Cardiac fibroblast (primary cell): ENCODE measurements at places on chromosomes 12 and 14.

- no peak for DNase-seq
Observed at GRCh38 chr12:109540526-109541412, 32.5 kb downstream of the MMAB start.

DNA sequence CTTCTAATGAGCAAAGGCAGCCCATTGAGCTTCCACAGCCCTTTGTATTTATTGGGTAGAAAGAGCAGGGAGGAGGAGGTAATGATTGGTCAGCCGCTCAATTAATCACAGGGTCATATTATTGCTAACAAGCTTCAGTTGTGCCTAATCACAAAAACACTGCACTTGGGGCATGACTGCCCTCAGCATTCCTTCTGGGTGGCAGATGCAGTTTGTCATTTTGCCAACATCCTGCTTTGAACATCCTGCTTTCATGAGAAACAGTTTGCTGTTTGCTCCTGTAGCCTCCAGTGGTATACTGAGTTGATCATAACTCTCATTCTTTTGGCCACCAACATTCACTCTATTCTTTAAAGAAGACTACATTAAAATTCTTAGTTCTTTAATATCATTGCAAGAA is 462.9 kb upstream of the MIS18BP1 start:
- DNase-seq, result no peak

- no peak for DNase-seq
Observed at GRCh38 chr12:118344829-118345228, 27.9 kb downstream of the TAOK3 start.

GRCh38 chr12:15679151-15679550 is 110.0 kb downstream of the EPS8 start:
- DNase-seq, result peak; percentile 45

DNA sequence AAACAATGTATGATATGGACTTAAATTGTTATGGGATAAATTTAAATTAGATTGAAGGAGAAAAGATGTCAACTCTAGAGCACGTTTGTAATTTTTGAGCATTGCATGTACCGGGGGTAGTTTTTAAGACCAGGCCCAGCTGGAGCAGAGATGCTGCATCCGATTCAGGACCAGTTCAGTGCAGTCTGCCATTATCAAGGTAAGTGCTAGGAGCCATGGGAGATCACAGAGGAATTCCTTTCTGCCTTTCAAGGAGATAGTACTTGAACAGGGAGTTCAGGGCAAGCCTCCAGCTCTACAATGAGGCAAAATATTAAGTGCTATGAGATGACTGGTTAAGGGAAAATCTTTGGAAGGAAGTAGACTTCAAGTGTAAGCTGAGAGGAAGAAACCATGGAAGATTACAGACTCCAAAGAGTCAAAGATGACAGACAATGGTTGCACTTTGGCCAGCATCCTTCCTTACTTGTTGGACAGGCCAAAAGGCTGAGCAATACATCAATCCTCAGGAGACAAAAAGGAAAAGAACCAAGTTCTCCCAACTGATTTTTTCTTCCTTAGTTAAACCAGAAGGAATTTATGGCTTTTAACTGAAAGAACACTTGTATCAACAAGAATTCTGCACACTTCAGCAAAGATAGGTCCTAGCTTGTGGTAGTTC is 113.2 kb upstream of the HIF1A start:
- DNase-seq, result peak; percentile 88

DNA sequence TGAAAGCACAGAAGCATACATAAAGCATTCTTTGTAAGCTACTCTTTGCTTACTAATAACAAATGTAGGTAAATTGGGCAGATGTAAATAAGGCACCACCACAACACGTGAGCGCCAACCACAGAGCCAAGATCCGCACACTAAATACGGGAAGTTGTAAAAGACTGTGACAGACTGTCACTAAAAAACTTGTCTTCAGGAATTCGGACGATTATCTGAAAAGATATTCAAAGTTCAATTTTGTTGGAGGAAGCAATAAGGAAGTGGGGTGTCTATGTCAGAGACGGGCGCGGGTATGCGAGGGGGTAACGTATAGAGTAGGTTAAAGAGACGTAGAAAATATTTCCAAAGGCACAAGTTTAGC is 1.5 kb upstream of the HSP90B1 start:
- no peak for DNase-seq

- DNase-seq, result no peak
Observed at GRCh38 chr14:31283153-31283552, 75.6 kb upstream of the HECTD1 start.

- DNase-seq, result peak; percentile 28
Observed at GRCh38 chr12:4607056-4607455, 41.8 kb downstream of the AKAP3 start.

- DNase-seq, result no peak
Observed at GRCh38 chr14:79256380-79256779, 954.9 kb downstream of the DIO2 start.

GRCh38 chr12:56205445-56205844 is 16.2 kb upstream of the SMARCC2 start:
- no peak for DNase-seq

DNA sequence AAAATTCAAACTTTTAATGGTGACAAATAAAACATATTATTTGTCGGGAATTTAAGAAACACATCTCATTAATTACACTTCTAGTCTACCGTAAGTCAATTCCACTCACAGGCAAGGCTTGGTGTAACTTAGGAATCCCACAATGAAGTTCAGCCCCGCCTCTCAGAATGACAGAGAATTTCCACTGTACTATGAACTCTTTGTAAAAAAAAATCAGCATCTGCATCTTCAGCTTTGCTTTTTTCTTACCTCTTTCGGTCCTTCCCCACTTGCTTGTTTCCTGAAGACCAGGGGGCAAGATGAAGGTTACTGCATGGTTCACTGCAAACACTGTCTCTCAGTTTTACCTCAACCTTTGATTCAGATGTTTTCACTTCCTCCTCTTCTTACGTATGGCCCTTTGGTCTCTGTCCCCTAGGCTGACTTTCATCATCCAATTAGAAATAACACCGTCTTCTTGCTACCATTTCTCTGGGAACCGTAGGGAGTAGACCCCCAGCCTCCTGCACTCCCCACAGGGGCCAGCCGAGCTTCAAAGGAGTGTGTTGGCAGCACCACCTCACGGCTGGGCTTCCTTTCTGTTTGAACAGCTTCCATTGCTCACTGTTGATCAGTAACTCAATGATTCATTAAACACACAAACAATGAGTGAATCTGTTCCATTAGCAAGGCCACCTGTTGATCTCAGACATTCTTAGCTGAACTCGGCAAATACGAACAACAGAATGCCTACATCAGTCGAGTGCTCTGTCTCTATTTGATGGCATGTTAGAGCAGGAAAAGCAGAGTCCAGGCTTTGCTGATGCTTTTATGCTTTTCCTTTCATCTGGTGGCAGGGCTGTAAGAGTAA is 343.0 kb downstream of the BMP4 start:
- DNase-seq, result no peak
